ENCODE measurements at places on chromosomes 5 and 9.

DNA sequence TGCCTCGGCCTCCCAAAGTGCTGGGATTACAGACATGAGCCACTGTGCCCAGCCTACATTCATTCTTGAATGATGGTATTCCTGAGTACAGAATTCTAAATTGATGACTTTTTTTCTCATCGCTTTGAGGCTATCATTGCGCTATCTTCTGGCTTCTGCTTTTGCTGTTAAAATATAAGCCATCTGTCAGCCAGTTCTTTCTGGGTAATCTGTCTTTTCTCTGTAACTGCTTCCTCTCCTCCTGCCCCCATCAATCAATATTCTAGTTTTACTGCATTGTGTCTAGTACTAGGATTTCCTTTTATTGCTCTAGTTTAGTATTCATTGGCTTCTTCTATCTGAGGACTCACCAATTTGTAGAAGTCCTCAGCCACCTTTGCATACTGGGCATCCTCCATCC is 89.0 kb downstream of the PLPP1 start:
- no peak for DNase-seq

DNA sequence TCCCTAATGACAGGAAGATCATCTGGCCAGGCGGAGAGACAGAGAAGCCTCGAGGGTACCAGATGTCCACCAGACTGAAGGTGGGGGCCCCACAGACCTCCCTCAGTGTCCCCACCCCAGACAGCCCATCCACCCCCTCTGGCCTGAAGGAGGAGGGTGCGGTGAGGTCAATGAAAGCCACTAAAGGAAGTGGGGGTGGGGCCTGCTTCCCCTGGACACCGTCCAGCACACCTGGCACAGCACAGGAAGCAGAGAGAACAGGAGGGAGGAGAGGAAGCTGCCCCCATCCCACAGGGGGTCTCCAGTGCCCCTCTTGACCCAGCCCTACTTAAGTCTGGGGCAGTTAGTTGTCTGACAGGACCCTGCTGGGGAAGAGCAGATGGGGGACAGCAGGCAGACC is 11.2 kb downstream of the LRRC26 start:
- DNase-seq, result no peak

GRCh38 chr5:15564523-15564922 is 64.5 kb downstream of the FBXL7 start:
- DNase-seq, result no peak

DNA sequence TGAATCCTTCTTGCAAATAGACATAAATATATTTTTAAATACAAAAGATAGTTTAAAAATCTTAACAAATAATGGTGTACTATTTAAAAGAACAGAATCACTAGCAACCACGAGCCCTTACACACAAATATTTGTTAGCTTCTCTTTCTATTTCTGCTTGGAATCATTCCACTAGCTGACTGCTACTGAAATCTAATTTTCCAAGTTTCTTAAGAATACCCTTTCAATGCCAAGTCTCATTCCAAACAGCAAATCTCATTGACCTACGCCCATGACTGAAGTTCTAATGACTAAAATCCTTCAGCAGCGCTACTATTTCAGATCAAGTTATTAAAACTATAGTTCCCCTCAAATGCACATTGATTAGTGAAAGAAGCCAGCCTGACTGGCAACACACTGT is 13.2 kb upstream of the PPP1R2B start:
- no peak for DNase-seq

- DNase-seq, result no peak
Observed at GRCh38 chr5:131260895-131261294, 3.0 kb upstream of the CDC42SE2 start.

DNA sequence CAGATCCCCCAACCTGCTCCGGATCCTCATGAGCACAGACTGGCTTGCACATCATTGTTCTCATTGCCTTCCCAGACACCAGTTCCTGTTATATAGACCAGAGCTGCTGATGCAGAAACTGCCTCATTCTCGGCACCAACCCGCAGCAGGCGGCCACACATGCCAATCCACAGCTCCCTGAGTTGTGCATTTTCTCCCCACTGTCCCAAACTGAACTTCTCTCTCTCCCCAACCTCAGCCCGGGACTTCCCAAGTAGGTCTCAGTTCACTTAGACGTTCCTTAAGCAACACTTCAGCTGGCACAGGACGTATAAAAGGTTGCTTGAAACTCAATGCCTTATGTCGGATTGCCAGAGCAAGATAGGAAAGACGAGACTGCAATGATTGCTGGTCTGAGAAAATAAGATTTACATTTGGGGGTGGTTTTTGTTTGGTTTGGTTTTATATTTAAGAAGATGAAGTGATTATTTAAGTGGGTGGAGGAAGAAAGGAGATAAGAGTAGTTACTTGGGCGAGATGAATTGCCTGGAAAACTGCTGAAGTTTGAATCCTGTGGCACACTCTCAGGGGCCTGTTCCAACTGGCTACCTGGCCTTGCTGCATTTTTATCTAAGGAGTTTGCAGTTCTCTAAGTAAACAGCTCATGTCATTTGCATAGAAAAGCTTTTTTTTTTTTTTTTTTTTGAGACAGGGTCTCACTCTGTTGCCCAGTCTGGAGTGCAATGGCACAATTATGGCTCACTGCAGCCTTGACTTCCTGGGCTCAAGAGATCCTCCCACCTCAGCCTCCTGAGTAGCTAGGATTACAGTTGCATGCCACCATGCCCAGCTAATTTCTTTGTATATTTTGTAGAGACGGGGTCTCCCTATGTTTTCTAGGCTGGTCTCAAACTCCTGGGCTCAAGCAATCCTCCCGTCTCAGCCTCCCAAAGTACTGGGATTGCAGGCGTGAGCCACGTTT is 155.4 kb downstream of the GOLPH3 start:
- no peak for DNase-seq

GRCh38 chr9:102767076-102767475 is 228.1 kb upstream of the CYLC2 start:
- no peak for DNase-seq

DNA sequence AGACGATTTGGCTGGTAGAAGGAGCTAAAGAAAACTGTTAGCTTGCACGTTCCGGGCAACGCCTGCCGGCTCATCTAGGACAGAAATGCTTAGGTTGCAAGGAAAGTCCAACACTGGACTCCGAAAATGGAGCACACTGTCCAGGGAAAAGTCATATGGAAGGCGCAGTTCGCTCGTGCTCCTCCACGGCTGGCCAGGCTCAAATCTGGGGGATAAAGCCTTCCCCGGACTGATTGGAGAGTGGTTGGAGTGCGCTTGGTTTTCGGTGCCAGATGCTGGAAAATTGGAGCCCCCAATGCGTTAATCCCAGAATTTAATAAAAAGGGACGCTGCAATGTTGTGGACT is 955 bp downstream of the CDH6 start:
- DNase-seq, result no peak

- no peak for DNase-seq
Observed at GRCh38 chr9:20112205-20112783, 323.5 kb upstream of the SLC24A2 start.

GRCh38 chr5:30878296-30878695 is 315.2 kb upstream of the CDH6 start:
- DNase-seq, result no peak

- DNase-seq, result no peak
Observed at GRCh38 chr9:81605170-81605670, 84.1 kb downstream of the TLE1 start.

- DNase-seq, result no peak
Observed at GRCh38 chr5:74113927-74114326, 487.9 kb downstream of the ARHGEF28 start.

DNA sequence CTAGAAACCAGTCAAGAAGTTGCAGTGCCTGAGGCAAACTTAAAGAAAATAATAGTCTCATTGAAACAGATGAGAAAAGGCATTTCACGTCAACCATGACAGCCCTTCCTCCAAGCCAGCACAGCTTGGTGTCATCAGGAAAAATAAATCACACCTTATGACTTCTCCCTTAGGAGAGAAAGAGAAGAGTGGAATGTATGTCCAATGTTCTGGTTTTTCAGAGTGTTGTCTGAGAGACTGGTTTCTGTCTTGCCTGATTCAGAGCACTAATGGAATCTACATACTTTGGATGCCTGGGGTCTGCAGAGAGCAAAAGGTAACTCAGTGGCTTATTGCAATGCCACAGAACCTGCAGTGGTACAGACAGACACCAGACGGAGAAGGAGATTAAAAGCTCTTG is 105.5 kb upstream of the PDE4D start:
- DNase-seq, result no peak

DNA sequence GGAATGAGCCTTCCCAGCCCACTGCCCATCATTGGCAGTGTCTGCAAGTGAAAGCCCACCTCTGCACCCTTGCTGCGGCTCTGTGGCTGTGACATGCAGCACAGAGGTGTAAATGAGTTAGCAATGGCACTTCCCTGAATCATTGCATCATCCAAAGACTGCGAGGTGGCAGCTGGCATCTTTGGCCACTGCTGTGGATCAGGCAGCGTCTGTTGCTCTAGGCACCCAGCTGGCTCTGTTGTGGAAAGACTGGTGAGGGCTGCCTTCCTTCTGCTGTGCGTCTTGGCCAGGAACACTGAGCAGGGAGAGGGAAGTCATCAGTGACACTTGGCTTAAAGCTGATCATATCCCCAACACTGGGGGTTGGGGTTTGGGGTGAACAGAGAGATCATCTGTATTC is 64.5 kb downstream of the MFAP3 start:
- DNase-seq, result no peak

GRCh38 chr5:84362061-84362720 is 22.5 kb downstream of the EDIL3 start:
- no peak for DNase-seq

DNA sequence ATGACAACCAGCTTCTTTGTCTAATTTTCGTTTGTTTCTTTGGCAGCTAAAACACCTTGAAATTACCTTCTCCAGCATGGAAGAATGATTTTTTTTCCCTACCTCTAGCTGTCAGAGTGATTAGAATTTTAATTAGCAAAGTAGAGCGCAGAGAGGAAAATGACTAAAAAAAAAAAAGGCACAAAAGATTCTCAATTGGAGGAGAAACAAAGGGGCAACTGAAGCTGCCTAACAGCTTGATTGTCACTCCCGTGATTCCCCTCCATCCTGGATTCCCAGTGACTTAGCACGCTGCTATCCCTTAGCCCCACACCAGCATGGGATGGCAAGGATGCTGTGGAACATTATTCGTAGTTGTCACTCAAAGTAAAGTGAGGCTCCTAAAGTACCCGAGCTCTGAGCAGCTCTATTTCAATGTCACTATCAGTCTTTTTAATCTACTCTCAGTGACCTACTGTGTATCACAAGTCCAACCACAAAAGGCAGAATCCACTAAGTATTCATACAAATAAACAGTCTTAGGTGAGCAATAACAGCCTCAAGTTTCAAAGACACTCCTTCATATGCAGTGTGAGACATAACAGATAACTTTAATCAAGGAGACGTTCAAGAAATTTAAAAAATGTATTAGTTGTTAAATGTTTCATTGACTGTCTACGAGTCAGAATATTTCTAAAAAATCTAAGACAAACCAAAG is 710.0 kb upstream of the GRAMD2B start:
- no peak for DNase-seq

DNA sequence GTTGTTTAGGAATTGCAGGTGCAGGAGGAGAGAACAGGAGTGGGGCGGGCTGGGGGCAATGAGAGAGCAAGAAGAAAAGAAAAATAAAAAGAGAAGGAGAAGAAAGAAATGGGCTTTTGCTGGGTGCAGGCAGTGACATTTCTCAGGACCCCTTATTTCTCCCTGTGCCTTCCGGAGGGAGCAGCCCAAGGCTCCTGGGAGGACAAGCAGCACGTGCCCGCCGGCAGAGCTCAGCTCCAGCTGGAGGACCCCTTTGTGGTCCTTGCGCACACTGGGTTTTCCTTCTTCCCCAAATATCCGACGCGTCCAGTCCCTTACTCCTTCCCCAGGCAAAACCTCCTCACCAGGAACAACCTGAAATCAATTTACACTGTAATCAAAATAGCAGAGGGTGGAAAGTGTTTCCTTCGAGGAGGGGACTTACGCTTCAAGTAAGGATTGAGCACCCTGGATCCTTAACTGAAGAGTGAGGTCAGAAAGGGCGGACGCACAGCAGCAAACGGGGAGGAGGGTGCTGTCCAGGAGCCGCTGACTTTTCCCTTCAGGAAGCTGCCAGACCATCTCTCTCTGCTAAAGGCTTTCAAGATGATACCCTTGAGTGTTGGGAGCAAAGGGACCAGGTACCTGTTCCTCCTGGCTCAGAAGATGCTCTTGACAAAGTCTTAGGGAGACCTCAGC is 2.1 kb downstream of the BTNL9 start:
- no peak for DNase-seq

GRCh38 chr5:144032375-144032774 is 138.1 kb downstream of the YIPF5 start:
- DNase-seq, result no peak

DNA sequence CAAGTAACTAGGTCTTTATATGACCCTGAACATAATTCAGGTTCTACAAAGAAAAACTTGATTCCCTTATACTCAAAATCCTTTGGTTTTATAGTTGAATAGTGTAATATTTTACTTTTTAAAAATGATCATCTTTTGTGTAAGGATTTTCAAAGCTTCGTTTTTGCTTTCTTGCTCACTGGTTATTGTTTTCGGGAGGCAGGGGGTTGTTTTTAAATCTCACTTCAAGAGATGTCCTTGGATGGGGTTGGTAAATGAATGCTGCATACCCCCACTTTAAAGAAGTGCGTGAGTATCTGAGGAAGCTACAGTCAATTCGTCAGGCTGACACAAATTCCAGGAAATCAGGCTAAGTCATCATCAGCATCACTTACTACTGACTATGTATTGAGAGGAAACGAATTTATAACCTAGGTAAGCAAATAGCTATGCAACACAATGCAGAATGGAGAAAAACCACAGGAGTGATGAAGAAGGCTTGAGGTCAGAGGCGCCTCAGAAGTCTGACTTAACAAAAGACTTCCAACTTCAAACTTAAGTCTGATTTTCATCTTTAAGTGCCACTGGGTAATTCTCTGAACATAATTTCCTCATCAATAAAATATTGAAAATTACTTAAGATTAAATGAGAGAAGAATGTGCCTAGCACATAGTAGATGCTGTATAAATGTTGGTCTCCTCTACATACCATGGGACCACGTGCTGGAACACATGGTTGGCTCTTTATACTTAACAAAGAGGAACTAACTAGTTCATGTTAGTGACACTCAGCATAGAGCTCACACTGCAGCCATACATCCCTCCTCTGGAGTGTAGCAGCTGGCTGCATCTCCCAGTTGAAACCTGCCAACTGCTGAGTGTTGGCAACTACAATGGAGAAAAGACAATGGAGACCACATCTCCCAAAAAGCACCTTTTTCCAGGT is 106.0 kb upstream of the KIF2A start:
- DNase-seq, result no peak

Data from effector memory CD4-positive, alpha-beta T cell (primary cell).